ENCODE measurements at places on chromosomes 13 and 19. TPM values are rescaled to one million over a fixed set of nuclear protein-coding genes. Genes with fewer than 3 reads are reported as not detected.

GRCh38 chr19:41307090-41307875, 2.7 kb upstream of the CCDC97 start:
- peaks cover 32% of the 10 kb centered on the region for H3K4me1 ChIP-seq
- H3K27me3 ChIP-seq, result no peaks in the 10 kb centered on the region
- no peak overlapping the region for H3K4me3 ChIP-seq
- no peak for DNase-seq

DNA sequence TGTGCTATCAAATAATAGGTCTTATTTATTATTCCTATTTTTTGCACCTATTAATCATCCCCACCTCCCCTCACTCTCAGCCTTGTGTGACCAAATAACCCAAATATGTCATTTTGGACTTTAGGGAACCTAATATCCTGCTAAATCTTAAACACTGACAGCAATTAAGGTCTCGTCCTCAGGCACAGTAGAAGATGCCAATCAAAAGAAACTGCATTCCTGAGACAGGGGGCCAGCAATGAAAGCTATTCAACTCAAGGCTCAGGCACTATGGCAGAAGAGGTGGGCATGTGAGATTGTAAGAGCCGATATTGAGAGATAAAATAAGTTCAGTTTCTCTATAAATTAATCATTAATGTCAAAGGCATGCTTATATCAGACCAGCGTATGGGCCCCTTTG, 1437.7 kb upstream of the PCDH9 start:
- H3K4me1 ChIP-seq, result no peaks in the 10 kb centered on the region
- DNase-seq, result no peak

- no peak overlapping the region for H3K4me3 ChIP-seq
- no peak overlapping the region for H3K27ac ChIP-seq
- no peaks in the 10 kb centered on the region for H3K4me1 ChIP-seq
Measured at GRCh38 chr19:28878862-28879566, 333.9 kb downstream of the UQCRFS1 start.

The ANKRD24 gene
- total RNA-seq, result 2.7 TPM

- H3K4me3 ChIP-seq, result no peak overlapping the region
- no peaks in the 10 kb centered on the region for H3K36me3 ChIP-seq
- no peaks in the 10 kb centered on the region for H3K27me3 ChIP-seq
- peaks cover 19% of the 10 kb centered on the region for H3K4me1 ChIP-seq
- no peak for DNase-seq
Measured at GRCh38 chr13:110336681-110337080, 29.6 kb downstream of the COL4A2 start.

- DNase-seq, result no peak
- H3K27me3 ChIP-seq, result no peaks in the 10 kb centered on the region
- H3K27ac ChIP-seq, result no peak overlapping the region
- H3K4me3 ChIP-seq, result no peak overlapping the region
Measured at GRCh38 chr13:91056746-91057145, 290.7 kb upstream of the MIR17HG start.

- peak overlapping the region; percentile 82 for H3K4me3 ChIP-seq
- H3K27me3 ChIP-seq, result no peaks in the 10 kb centered on the region
- H3K27ac ChIP-seq, result no peak overlapping the region
- no peak for DNase-seq
- H3K36me3 ChIP-seq, result peaks cover 3% of the 10 kb centered on the region
- H3K4me1 ChIP-seq, result peaks cover 22% of the 10 kb centered on the region
Measured at GRCh38 chr13:21142766-21143165, 33.6 kb downstream of the SKA3 start.

The CLDND2 gene
- total RNA-seq, result 0.85 TPM

DNA sequence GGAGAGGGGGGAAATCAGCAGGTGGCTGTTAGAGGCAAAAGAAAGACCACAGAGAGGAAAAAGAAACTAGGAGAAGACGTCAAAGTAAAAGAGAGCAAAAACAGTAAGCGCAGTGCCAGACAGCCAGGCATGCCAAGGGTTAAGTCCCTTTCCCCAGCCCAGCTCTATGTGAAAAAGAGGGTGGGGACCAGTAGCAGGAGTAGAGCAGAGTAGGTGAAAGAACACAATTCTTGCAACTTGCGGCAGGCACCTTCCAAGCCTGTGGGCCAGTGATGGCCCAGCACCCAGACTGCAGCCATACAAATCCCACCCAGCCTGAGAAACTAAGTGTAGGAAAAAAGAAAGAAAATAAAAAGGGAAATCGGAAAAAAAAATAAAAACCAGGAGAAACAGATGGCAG, 64.2 kb upstream of the ZNF85 start:
- H3K27ac ChIP-seq, result no peak overlapping the region
- no peaks in the 10 kb centered on the region for H3K36me3 ChIP-seq
- H3K4me1 ChIP-seq, result no peaks in the 10 kb centered on the region
- no peaks in the 10 kb centered on the region for H3K27me3 ChIP-seq

DNA sequence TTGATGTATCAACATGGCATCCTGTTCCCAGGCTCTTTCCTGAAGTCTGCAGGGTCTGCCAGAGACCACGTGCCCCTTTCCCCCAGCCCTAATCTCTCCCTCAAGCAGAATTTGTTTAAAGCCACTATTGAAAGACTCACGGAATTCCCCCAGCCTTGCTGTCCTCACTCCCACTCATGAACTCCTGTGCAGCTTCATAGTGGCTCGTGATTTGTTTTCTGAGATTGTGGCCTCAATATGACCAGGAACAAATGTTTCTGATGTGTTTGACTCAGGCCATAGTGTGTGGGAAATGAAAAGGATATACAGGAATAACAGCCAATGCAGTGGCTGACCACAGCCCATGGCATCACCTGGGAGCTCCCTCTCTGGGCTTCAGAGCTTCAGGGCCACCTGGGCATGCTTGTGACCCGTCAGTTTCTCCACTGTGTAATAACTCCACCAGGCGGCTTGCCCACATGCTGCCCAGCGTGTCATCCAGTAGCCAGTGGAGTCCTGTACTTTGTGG, 8.1 kb upstream of the SERPINE3 start:
- no peaks in the 10 kb centered on the region for H3K4me1 ChIP-seq
- no peak overlapping the region for H3K27ac ChIP-seq
- H3K27me3 ChIP-seq, result no peaks in the 10 kb centered on the region
- no peak for DNase-seq
- no peaks in the 10 kb centered on the region for H3K36me3 ChIP-seq

The TSC22D1 gene
- total RNA-seq, result 175 TPM

DNA sequence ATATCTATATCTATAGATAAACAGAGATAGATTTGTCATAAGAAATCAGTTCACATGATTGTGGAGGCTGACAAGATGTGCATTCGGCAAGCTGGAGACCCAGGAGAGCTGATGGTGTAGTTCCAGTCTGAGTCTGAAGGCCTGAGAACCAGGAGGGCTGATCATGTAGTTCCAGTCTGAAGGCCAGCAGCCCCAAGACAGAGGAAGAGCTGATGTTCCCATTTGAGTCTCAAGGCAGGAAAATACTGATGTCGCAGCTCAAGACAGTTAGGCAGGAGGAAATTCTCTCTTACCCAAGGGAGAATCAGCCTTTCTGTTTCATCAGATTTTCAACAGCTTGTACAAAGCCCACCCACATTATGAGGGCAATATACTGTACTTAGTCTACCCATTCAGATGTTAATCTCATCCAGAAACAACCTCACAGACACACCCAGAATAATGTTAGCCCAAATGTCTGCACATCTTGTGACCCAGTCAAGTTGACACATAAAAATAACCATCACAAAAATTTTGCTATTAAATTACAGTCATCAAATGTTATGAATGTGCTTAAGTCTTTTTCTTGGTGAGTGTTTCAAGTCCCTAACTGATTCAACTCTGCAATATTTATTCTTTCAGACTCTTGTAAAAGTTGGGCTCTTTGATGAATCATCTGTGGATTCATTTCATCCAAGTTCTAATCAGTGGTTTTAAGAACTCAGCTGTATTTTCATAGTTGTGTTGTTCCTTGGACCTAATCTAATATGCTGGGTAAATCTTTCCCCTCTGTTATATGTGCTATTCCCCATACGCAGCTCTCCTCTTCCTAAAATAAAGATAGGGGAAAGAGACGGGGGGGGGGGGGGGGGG, 22.7 kb upstream of the LRCH1 start:
- H3K27me3 ChIP-seq, result no peaks in the 10 kb centered on the region
- H3K27ac ChIP-seq, result no peak overlapping the region
- no peak for DNase-seq
- H3K36me3 ChIP-seq, result no peaks in the 10 kb centered on the region
- H3K4me3 ChIP-seq, result no peak overlapping the region

DNA sequence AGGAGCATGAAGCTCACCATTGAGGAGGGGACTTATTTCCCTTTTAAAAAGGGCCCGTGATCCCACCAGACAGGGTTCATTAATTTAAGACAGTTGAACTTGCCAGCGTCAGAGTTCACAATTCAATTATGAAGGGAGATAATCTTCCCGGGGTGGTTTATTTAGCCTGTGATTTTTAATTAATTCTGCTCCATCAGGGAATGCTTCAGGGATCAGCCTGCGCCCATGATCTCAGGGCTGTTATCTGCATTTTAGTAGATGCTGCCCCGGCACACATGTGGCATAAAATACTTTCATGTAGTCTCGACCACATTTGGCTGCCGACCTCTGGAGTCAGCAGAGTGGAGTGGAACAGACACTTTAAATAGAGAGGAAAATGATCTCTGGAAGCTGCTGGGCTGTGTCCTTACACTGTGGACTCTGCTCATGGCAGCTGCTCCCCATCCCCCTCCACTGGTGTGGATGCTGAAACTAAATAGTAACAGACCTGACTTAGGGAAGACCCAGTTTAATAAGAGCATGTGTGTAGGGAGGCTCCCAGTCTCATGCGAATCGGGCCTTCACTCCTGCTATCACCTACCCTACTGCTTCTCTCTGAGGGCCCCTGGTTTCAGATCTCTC, 256.9 kb downstream of the TEX29 start:
- no peak overlapping the region for H3K27ac ChIP-seq
- DNase-seq, result no peak
- H3K36me3 ChIP-seq, result no peaks in the 10 kb centered on the region

GRCh38 chr13:51937320-51938290, 73.6 kb downstream of the ATP7B start:
- peaks cover 76% of the 10 kb centered on the region for H3K36me3 ChIP-seq
- no peak overlapping the region for H3K27ac ChIP-seq
- no peaks in the 10 kb centered on the region for H3K27me3 ChIP-seq
- no peaks in the 10 kb centered on the region for H3K4me1 ChIP-seq

DNA sequence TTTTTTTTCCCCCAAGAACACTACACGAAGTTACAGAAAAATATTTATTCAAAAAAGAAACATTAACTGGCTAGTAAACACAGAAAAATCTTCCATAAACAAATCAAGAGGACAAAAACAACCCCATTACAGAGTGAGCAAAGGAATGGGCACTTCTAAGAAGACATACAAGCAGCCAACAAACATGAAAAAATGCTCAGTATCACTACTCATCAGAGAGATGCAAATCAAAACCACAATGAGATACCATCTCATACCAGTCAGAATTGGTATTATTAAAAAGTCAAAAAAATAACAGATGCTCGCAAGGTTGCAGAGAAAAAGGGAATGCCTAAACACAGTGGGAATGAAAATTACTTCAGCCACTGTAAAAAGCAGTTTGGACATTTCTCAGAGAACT, 131.7 kb downstream of the UGGT2 start:
- H3K36me3 ChIP-seq, result peaks cover 6% of the 10 kb centered on the region
- no peaks in the 10 kb centered on the region for H3K27me3 ChIP-seq
- DNase-seq, result no peak
- H3K27ac ChIP-seq, result no peak overlapping the region
- no peak overlapping the region for H3K4me3 ChIP-seq

The KCTD15 gene
- total RNA-seq, result 6.0 TPM

DNA sequence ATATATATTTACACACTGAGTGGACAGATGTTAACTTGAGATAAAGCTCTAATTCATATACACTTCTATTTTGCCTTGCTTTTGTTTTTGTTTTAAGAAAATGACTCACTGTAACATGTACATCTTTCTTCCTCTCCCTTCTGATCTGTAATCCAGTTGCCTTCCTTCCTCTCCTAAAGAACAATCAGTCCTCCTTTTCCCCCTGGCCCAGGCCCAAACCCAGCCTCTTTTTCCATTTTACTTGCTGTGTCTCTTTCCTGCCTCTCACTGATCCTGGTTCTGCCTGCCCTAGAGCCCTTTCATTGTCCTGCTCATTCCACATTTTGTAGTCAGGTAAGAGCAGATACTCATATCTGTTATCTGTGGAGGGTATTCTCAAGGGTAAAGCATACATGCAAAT, 50.8 kb downstream of the ZAR1L start:
- H3K27ac ChIP-seq, result peak overlapping the region; percentile 59
- peaks cover 8% of the 10 kb centered on the region for H3K36me3 ChIP-seq
- no peaks in the 10 kb centered on the region for H3K27me3 ChIP-seq
- H3K4me1 ChIP-seq, result peaks cover 12% of the 10 kb centered on the region

The DCT gene
- total RNA-seq, result 0.22 TPM

- no peak overlapping the region for H3K4me3 ChIP-seq
- H3K27ac ChIP-seq, result no peak overlapping the region
- DNase-seq, result no peak
Measured at GRCh38 chr13:25151626-25152195, 20.4 kb downstream of the AMER2 start.

DNA sequence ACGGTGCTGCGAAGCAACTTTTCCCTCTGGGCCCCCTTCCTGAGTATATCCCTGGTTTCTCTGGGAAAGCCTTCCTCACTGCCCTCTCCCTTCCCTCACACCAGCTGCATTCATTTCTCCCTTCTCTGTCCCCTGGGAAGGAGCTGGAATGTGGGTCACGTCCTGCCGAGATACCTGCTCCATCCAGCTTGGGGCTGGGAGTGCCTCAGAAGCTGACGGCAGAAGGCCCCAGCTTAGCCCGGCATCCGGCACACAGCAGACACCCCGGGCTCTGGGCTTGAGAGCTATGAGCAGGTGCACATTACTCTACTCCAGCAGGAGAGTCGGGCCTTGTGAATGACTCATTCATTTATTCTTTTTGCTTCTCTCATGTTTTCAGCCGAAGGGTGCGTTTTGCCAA, 170.6 kb downstream of the TEX29 start:
- no peak overlapping the region for H3K4me3 ChIP-seq
- no peaks in the 10 kb centered on the region for H3K36me3 ChIP-seq
- no peak overlapping the region for H3K27ac ChIP-seq
- peaks cover 9% of the 10 kb centered on the region for H3K27me3 ChIP-seq

- H3K4me1 ChIP-seq, result peaks cover 5% of the 10 kb centered on the region
- H3K27ac ChIP-seq, result no peak overlapping the region
- no peaks in the 10 kb centered on the region for H3K27me3 ChIP-seq
- no peaks in the 10 kb centered on the region for H3K36me3 ChIP-seq
- DNase-seq, result no peak
Measured at GRCh38 chr13:33531484-33531883, 245.9 kb upstream of the STARD13 start.

- no peaks in the 10 kb centered on the region for H3K27me3 ChIP-seq
- H3K36me3 ChIP-seq, result no peaks in the 10 kb centered on the region
- H3K4me3 ChIP-seq, result no peak overlapping the region
- DNase-seq, result no peak
Measured at GRCh38 chr13:27495551-27495950, 45.2 kb upstream of the MTIF3 start.

- H3K27me3 ChIP-seq, result no peaks in the 10 kb centered on the region
- H3K27ac ChIP-seq, result peak overlapping the region; percentile 62
- peaks cover 70% of the 10 kb centered on the region for H3K4me1 ChIP-seq
- no peaks in the 10 kb centered on the region for H3K36me3 ChIP-seq
Measured at GRCh38 chr13:111253365-111253872, 67.0 kb upstream of the TEX29 start.

The ETHE1 gene
- 16.7 TPM for total RNA-seq

GRCh38 chr13:40667622-40667978, 1.2 kb upstream of the FOXO1 start:
- peak overlapping the region; percentile 95 for H3K4me3 ChIP-seq
- DNase-seq, result no peak
- H3K27me3 ChIP-seq, result no peaks in the 10 kb centered on the region

Data from psoas muscle (tissue), 8 donors.